ENCODE measurements at places on chromosomes 6 and 20. TPM values are rescaled to one million over a fixed set of nuclear protein-coding genes. Genes with fewer than 3 reads are reported as not detected.

RNF39 gene
- total RNA-seq, result not detected

PRRT1 gene
- total RNA-seq, result 0.45 TPM

TRERF1 gene
- total RNA-seq, result 11.8 TPM

C4B gene
- total RNA-seq, result 3.5 TPM

PRSS35 gene
- total RNA-seq, result not detected

DNA sequence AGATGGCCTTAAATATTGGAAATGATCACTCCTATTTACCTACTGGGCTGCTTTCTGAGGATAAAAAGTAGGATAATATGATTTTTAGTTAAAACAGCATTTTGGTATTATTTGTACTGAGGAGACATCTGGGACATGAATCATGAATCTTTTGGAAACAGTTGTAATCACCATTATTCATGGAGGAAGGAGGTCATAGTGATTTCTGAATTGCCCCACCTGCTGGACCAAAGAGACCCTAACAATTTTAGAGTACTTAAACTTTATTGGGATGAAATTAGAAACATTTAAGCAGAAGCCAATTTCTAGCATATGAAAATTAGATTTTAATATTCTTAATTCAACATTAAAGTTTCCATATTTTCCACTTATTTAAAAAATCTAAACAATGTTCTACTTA lies 108.4 kb upstream of the SIM1 start:
- no peak for DNase-seq

- DNase-seq, result no peak
These were observed 3.2 kb downstream of the TNFRSF6B start for GRCh38 chr20:63699466-63700198.

GRCh38 chr6:54185885-54186284 lies 74.6 kb downstream of the MLIP start:
- DNase-seq, result no peak

GRCh38 chr6:112343977-112344376 lies 3.2 kb upstream of the RFPL4B start:
- DNase-seq, result no peak

GRCh38 chr6:7115543-7116231 lies 7.9 kb downstream of the RREB1 start:
- DNase-seq, result no peak

- no peak for DNase-seq
These were observed 45.5 kb downstream of the PRL start for GRCh38 chr6:22251348-22251747.

Measured in activated CD8-positive, alpha-beta T cell treated with anti-CD3 and anti-CD28 coated beads, Interleukin-2, amount 10 ng/mL, durations not matched to agents 7 days and 5 days (primary cell).